ENCODE measurements at places on chromosomes 5 and 9.

- DNase-seq: peak; percentile 90
These were observed 74.4 kb upstream of the ATP10B start for GRCh38 chr5:160926428-160926827.

- no peak for DNase-seq
These were observed 432 bp downstream of the HSPA9 start for GRCh38 chr5:138574744-138575193.

GRCh38 chr5:180433032-180433422, 61.2 kb upstream of the CNOT6 start:
- no peak for DNase-seq

DNA sequence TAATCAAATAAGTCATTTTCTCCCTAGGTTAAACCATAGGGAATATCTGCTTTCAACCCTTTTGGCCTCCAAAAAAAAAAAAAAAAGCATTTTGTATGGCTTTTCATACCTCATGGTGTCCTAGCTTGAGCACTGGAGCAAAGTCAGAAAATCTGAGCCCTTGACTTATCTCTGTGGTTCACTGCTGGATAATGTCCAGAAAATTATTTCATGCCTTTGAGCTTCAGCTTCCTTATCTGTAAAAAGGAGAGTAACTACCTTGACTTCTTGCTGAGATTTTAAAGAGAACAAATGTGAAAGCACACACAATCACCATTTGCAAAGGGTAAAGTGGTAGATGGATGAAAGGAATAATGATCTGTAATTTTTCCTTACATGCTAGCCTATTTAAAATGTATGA, 165.9 kb downstream of the ALDH1A1 start:
- DNase-seq: no peak

- DNase-seq: peak; percentile 3
These were observed 11.6 kb downstream of the FANCC start for GRCh38 chr9:95305770-95306492.

DNA sequence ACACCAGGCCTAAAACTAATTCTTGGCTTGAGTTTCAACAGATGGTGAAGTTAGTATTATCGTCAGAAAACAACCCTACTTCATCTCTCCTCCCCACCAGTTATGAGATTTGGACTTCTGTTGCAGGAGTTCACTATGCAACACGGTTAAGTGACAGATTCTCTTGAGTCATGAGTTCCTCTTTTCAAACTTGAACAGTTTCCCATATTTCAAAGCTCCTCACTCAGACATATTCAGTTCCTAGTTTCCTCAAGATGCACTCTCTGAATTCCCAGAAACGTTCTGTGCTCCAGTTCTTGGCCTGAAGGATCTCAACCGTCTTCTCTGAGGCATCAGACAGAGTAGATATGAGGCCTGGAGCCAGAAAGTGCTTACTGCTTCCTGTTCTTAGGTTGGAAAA, 7.3 kb upstream of the PTGER4 start:
- DNase-seq: no peak

DNA sequence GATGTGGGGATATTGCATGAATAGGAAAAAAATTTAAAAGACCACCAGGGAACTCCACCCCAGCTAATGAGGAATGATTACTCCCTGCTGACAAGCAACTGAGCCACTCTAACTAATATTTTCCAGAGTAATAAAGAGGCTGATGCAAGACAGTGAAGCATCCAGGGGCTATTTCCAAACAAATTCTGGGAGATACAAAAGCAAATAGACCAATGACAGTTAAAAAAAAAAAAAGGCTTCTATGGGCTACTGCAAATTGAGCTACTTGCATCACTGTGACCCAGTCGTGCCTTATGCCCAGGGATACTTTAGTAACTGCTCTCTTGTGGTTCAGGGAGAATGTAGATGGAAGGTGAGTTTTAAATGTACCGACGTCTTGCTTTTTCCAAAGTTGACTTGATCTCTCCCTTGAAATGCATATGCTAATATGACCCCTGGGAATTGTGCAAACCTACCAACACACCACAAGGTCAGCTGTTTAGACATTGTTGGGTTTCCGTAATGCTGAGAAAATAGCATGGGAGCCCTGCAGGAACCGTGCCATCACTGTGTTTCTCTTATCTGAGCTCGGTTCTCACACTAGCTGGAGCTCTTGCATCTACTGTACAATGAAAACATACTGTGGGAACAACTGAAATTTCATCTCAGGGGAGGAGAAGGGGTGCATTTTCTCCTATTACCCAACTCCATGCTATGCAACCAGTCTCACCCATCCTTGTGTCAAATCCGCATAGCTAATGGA, 250.6 kb upstream of the MAP3K1 start:
- DNase-seq: no peak

- DNase-seq: peak; percentile 20
These were observed 197.9 kb upstream of the ANKH start for GRCh38 chr5:15069407-15069905.

GRCh38 chr5:87155106-87155505, 112.6 kb upstream of the RASA1 start:
- no peak for DNase-seq

DNA sequence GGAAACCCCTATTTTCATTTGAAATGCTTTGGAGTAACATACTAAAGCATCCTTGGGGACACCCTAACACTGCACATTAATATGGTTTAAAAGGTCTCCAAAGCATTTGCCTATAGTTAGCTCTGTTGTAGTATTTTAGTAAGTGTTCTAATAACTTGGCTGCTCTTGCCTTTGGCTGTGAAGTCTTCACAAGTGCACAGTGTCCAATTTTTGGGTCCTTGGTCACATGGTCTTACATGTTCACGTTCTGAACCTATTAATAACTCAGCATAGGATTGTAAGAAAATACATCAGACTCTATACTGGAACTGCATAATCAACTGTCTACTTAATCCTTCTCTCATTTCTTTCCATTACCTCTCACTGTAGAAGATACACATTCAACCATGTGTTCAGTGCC, 17.4 kb downstream of the ADAMTS19 start:
- DNase-seq: no peak

- no peak for DNase-seq
These were observed 10.7 kb downstream of the PRRC2B start for GRCh38 chr9:131404581-131404980.

DNA sequence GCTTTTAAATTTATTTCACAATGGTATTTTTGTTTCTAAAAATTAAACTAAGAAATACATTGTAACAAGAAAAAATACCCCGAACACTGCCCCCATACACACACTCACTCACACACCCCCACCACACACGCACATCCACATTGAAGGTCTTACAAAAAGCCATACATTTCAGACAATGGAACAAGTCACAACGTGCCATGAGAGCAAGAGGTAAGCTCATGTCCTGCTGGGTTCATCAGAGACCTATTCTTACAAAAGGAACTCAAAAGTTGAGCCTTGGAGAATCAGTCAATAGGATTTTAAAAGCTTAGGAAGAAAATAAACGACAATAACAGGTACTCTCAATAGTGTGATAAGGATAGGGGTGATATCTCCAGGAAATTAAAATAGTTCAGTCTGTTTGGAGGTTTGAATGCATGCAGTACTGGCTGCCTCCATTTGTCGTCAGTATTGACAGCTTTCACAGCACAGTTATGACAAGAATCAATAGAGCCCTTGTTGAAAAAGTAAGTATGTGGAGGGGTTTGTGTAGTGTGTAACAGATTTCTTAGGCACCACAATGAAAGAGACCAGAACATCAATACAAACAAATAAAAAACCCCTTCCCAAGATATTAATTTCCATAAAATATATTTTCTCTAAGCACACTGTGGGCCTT, 1826.2 kb upstream of the CDH6 start:
- peak; percentile 69 for DNase-seq

- peak; percentile 13 for DNase-seq
These were observed 379.4 kb downstream of the PRR16 start for GRCh38 chr5:120843390-120843980.

- DNase-seq: peak; percentile 35
These were observed 412.6 kb downstream of the DMRT2 start for GRCh38 chr9:1462626-1463308.

GRCh38 chr9:132986640-132987620, 8.4 kb downstream of the GFI1B start:
- DNase-seq: no peak

- DNase-seq: peak; percentile 56
These were observed 19.7 kb downstream of the C6 start for GRCh38 chr5:41193456-41194205.

DNA sequence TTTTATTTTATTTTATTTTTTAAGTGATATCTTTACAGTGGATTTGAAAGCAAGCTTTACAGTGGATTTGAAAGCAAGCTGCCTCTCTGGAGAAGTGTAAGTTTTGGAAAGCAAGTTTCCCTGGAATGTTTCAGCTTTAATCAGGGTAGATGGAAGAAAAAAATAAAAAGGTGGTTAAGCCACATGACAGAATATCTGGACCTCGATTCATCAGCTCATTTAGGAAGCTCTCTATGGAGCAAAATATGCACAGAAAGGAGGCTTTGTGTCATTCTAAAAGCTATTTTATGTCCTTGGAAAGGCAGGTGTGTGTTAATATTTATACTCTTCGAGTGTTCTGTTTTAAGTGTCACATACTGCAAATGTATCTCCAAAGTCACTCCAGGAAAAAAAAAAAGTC, 409.2 kb upstream of the KLF4 start:
- no peak for DNase-seq

GRCh38 chr5:109917154-109917546, 227.4 kb downstream of the MAN2A1 start:
- DNase-seq: no peak

GRCh38 chr9:110066929-110067716, 140.8 kb downstream of the C9orf152 start:
- DNase-seq: no peak

DNA sequence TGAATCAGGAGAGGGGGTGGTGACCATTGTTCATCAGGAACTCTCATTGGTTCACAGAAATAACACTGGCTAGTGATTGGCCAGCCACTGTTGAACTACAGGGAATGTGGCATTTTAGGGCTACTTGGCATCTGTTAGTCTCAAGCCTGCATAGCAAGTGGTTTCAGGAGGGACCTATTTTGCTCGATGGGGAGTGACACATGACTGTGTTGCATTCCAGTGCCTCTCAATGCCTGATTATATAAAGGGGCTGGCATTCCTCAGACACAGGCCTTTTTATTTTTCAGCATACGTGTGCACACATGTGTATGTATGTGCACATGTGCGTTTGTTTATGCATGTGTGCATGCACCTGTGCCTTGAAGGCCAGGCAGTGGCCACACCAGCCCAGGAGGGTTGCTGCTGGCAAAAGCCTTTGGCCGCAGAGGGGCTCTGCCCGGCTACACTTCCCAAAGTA, 23.2 kb downstream of the FGD3 start:
- DNase-seq: no peak

DNA sequence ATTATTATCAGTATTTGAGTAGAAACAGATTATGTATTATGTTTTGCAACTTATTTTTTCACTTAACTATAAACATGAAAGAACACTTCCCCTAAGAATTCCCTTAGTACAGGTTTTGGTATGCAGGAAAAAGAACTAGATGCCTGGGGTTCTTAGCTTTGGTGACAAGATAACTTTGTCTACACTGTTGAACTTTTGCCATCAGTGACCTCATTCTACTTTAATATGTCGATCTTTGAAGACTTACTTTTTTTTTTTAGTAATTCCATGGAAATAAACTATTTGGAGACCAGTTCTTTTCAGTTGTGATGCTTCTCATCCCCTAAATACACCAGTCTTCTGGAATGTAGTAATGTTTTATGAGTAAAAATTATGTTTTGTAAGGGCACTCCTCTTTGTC, 34.3 kb downstream of the ZNF462 start:
- no peak for DNase-seq

GRCh38 chr5:138502121-138502520, 36.8 kb downstream of the EGR1 start:
- DNase-seq: no peak

DNA sequence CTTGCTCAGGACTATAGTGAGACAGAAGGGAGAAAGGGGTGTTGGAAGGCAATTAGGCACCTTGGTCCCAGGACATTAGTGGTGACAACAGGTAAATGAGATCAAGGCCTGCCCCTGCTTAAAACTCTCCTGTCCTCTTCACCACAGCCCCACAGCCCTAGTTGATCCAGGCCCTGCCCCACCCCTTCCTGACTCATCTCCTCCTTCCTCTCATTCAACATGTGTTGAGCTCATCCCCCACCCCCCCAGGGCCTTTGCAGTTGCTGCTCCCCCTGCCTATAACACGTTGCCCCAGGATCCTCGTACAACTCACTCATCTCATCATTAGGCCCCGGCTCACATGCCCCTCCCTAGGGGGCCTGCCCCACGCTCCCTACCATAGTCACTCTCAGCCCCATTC, 66.8 kb downstream of the TSPAN17 start:
- no peak for DNase-seq

DNA sequence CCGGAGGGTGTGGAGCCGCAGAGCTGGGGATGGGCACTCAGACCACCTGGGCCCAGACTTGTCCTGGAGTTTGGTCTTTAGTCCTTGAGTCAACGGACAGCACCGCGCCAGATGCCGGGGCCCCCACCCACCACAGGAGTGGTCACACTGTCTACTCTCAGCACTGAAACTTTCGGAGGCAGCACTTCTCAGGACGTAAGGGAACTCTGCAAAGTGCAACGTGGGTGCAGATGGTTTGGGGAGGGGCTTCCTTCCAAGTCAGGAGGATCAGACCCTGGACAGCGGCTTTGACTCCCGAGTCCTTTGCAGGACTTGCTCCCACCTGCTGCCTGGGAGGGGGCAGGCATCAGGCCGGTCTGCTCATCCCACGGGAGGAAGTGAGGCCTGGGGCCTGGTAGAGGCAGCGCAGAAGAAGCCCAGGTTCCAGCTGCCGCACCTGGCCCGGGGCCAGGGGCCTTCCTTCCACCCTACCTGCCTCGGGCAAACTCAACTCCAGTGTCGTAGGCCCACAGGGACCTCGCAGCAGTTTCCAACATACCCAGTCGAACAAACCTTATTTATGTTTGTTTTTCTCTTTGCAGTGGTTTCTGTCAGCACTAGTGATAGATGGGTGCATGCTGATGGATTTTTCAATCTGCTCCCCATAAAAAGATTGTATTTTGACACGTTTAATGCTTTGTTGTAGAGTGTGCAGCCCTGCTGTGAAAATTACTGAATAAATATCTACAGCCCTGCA, 149.8 kb upstream of the PPP1R26 start:
- DNase-seq: no peak

GRCh38 chr5:158461240-158461854, 602.4 kb upstream of the CLINT1 start:
- DNase-seq: no peak

GRCh38 chr5:132810605-132811004, 2.5 kb upstream of the SOWAHA start:
- no peak for DNase-seq

DNA sequence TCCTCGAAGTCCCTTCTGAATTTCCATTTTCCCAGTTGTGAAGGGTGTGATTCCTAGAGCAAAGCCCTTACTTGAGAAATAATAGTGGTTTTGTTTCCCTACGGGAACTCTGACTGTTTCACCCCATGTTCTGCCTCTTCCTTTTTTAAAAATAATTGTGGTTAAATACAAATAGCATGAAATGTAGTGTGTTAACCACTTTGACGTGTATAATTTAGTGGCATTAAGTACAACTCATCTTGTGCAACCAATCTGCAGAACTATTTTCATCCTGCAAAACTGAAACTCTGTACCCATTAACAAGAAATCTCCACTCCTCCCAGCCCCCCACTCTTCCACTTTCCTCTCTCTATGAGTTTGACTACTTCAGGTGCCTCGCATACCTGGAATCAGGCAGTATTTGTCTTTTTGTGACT, 35.6 kb upstream of the HAND1 start:
- DNase-seq: no peak

- no peak for DNase-seq
These were observed 739.5 kb upstream of the GRAMD2B start for GRCh38 chr5:125683669-125684068.
